Stimulated activated CD8-positive, alpha-beta memory T cell treated with anti-CD3 and anti-CD28 coated beads, Interleukin-4, amount 100 ng/mL, for 4 hours (primary cell): ENCODE measurements at places on chromosomes 2 and 18.

GRCh38 chr18:73043211-73043610 is 175.4 kb upstream of the NETO1 start:
- no peak for DNase-seq

GRCh38 chr2:103734911-103735310 is 973.1 kb downstream of the TMEM182 start:
- DNase-seq, result no peak

DNA sequence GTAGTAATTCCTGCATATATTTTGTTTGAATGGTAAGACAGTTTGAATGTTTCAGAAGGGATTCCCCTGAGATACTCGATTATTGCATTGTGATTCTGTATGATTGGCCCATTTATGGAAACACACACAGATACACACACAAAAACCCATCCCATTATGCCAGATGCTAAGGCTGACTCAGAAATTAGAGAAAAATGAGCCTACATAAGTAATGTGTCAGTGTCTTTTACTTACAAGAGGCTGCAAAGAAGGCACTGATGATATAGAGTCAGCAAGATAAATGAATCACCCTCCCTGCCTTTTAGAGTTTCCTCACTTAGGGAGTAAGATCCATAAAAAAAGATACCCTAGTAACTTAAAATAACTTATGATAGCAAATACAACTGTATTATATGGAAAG is 1481.1 kb upstream of the ACVR2A start:
- no peak for DNase-seq

DNA sequence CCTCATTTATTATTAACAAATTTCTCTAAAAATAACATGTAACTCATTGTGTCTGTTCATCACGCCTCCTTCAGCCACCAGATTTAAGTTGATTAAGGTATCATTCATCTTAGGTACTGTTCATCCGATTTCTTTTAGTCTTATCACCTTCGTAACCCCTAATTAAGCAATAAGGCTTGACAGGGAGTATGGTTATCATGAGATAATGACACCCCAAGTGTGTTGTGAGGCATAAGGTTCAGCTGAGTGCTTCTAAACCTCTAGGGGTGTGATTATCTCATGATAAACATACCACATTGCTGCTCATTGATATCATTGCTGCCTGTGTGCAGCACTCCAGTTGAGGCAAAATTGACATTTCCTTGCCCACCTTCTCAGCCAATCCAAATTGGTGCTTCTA is 158.9 kb upstream of the BOD1L2 start:
- no peak for DNase-seq

DNA sequence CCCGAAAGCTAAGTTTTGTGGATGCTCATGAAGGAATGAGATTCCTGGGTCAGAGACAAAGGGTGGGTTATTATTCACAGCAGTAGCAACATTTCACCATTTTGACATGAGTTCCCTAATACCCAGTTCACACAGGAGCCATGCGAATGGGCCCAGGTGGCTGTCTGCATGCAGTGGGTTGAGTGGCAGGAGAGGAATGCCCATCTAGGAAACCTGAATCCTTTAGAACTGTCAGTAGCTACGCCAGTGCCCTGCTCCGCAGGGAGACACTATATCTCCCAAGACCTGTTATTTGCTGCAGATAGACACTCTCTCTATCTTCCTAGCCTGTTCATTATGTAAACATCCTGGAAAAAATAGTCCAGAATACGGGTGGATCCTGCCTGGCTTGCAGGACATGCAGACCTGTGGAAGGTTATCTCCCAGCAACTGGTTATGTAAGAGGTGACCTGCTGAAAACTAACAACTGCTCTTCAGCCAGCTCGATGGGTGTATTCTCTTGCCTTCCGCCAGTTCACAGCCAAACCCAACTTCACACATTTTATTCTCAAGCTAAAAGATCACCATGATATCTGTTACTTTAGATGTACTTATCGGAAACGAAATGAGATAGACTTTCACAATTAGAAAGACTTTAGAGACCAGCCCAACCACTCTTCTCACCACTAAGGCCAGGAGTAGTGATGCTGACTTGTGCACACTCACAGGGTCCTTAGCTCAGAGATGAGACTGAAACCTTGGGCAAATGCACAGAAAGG is 59.1 kb downstream of the MBP start:
- DNase-seq, result no peak

- no peak for DNase-seq
Observed at GRCh38 chr2:160696087-160696452, 202.5 kb upstream of the RBMS1 start.

DNA sequence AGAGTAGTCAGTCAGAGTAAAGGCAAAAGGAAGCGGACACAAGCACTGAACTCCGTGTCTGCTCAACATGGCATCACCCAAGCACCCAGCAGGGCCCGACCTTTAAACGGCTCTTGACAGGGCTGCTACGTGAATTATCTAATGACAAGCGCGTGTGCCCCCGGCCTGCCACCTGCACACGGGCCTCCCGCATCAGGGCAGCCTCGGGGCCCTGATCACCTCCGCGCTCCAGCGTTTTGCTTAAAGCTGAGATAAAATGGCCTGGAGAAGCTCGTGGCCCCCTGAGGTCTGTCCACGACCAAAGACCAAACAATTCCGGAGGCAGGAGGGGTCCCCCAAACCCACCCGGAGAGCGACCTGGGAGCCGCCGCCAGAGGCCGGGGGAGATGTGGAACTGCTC is 376 bp downstream of the NDUFA10 start:
- no peak for DNase-seq

DNA sequence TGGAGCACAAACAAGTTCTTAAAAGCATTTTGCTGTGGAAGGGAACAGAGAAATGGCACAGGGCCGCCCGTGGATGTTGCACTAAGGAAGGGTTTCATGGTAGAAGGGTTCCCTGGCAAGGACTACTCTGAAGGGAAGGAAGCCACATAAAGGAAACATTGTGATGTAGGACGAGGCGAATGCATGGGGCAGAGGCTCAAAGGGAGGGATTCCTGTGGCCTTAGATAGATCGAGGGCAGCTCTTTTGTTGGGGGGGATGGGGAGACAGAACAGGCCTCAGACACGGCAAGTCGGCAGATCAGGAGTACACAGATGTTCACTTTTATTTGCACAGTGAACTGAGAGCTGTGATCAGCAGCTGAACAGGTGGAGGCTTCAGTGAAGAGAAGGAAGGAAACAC is 205.4 kb downstream of the SNTG2 start:
- no peak for DNase-seq

DNA sequence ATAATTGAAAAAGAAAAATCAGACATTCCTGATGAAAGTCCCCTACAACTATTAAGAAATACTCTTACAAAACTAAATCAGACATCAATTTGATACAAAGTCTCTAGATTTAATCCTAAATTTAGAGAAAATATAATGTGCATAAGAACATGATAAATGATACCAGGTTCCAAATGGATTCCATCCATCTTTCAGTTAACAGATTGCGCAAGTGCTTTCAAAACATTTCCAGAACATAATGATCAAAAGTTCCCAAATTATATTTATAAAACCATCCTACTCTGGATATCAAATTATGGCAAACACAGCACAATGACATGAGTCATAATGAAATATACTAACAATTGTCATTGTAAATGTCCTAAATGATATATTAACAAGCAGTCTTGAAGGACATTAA is 151.0 kb upstream of the GYPC start:
- DNase-seq, result no peak

- no peak for DNase-seq
Observed at GRCh38 chr2:29040552-29040951, 33.8 kb downstream of the PCARE start.

GRCh38 chr2:44372246-44372645 is 10.5 kb downstream of the CAMKMT start:
- DNase-seq, result no peak

- no peak for DNase-seq
Observed at GRCh38 chr18:41695441-41695840, 259.6 kb upstream of the PIK3C3 start.

DNA sequence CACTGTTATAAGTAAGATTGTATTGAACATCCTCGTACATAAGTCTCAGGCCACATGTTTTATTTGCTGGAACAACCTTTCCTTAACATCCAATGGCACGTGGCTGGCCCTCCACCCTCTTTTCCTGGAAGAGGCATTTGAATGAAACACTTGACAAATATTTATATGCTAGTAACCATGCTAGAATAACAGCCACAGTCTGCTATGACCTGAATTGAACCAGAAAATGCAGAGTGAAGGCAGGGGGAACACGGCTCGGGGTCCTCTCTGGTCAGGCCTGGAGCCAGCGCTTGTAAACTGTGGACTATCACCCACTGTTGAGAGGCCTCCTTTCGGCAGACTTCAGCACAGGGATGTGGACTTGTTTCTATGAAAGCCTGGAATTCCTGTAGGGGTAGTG is 198.2 kb upstream of the COPS8 start:
- DNase-seq, result no peak

GRCh38 chr2:138103156-138103555 is 138.9 kb downstream of the HNMT start:
- DNase-seq, result no peak

GRCh38 chr18:35949903-35950627 is 22.4 kb upstream of the RMP24 start:
- DNase-seq, result peak; percentile 9

GRCh38 chr2:63675026-63675425 is 86.3 kb downstream of the MDH1 start:
- DNase-seq, result no peak

DNA sequence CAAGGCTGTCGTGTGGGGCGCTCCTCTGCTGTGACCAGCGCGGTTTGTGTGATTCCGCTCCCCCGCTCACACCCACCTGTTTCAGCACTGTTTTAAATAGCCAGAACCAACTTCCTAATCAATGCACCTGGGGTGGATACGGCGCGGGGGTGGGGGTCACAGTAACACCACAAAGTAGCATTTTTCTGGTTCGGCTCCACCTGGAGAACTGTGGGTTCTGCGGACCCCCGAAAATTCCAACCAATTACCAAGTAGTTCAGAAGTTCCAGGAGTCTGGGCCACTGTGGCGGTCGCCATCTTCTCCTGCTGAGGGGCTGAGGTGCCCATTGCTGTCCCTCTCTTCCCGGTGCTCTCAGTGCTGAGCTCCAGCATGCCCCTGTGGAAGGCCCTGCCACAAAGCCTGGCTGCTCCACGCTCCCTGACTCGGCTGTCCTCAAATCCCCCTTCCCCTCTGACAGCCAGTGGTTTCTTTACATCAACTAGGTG is 79.4 kb downstream of the GFPT1 start:
- no peak for DNase-seq

- DNase-seq, result no peak
Observed at GRCh38 chr2:55401124-55401523, 18.5 kb downstream of the CCDC88A start.

GRCh38 chr18:28080876-28081300 is 96.0 kb downstream of the CDH2 start:
- DNase-seq, result no peak

DNA sequence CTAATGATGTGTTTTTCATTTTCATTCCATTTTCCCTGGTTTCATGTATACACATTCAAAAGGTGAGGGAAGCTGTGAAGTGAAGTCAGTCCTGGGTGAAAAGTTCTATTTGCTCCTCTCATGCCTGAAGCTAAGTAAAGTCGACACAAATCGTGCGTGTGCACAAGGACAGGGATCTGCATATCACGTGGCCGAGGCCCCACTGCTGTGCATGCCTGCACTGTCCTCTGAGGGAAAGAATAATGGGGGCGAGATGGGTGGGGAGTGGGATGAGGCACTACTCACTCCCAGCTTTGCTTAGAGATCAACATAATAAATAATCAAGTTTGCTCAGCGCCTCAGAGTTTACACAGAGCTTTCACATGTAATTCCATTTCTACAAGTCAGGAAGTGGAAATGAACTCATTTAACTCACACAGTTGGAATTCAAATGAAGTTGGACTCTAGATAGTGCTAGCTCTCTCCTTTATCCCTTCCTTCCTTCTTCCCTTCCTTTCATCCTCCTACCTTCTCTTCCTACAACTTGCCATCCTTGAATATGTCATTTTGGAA is 5.1 kb upstream of the PTPRM start:
- no peak for DNase-seq

- DNase-seq, result peak; percentile 22
Observed at GRCh38 chr2:131105950-131106801, 1.0 kb downstream of the PLEKHB2 start.

- DNase-seq, result no peak
Observed at GRCh38 chr2:207767461-207768167, 2.1 kb downstream of the FZD5 start.

GRCh38 chr2:237475704-237476141 is 11.3 kb upstream of the MLPH start:
- peak; percentile 32 for DNase-seq

GRCh38 chr2:162221064-162221463 is 22.2 kb downstream of the FAP start:
- peak; percentile 28 for DNase-seq

DNA sequence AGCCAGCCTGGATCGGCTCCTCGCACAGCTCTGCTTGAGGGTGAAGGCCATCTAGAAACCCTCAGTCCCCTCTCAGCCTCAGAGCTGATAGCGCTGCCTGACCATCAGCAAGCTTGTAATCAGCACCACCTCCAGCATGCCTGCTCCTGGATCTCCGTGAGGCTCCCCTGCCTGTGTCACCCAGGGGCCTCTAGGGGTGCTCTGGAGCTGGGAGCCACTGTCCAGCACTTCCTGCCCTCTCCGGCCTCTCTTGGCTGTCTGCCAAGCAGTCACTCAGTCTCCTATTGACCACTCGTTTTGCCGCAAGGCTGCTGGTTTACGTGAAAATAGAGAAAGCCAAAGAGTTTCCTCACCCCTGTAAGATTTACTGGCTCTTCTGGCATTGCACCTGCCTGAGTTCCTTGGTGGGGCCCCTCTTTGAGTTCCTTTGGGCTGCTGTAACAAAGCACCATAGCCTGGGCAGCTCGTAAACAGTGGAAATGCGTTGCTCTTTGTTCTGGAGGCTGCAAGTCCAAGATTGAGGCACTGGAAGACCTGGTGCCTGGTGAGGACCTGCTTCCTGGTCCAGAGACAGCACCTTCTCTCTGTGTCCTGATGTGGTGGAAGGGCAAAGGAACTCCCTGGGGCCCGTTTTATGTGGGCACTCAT is 17.9 kb downstream of the CAPN10 start:
- no peak for DNase-seq

GRCh38 chr2:202750763-202751427 is 116.1 kb downstream of the FAM117B start:
- DNase-seq, result no peak

GRCh38 chr2:219362524-219363164 is 25.1 kb downstream of the DNPEP start:
- no peak for DNase-seq

DNA sequence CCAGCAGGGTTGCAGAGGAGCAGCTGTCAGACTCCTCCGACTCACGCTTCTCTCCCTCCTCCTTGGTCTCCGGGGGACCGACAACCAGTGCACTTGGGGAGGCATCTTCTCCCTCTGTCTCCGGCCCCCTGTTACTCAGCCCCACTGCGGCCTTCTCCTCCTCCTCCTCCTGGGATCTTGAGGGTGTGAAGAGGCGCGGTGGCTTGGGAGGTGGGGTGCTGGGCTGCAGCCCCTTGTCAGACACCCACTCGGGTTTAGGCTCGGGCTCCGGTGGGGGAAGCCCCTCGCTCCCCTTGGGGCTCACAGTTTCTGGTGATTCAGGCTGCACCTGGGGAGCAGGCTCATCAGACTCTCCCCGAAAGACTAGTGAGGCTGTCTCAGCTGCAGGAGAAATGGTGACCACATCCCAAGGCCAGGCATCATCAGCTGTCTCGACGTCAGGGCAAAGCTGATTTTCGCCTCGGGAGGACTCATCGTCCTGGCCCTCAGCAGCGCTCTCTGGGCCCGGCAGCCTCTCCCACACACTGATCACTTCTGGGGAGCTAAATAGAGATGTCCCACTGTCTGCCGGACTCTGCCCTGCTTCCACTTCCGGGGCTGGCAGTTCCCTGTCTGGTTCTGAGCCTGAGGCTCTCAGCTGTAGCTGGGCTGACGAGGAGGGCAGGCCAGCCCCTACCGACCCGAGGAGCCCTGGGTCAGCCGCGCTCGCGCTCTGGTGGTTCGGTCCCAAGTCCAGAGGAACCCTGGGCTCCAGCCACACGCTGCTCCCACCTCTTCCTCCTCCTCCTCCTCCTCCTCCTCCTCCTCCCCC is 9.0 kb upstream of the SFXN5 start:
- DNase-seq, result no peak
